ENCODE measurements at places on chromosomes 16 and 17. TPM values are rescaled to one million over a fixed set of nuclear protein-coding genes. Genes with fewer than 3 reads are reported as not detected.
A peak's percentile ranks its signal among the peaks of the same experiment; 100 is the strongest.

CCL8 gene
- total RNA-seq, result 3.1 TPM

DNA sequence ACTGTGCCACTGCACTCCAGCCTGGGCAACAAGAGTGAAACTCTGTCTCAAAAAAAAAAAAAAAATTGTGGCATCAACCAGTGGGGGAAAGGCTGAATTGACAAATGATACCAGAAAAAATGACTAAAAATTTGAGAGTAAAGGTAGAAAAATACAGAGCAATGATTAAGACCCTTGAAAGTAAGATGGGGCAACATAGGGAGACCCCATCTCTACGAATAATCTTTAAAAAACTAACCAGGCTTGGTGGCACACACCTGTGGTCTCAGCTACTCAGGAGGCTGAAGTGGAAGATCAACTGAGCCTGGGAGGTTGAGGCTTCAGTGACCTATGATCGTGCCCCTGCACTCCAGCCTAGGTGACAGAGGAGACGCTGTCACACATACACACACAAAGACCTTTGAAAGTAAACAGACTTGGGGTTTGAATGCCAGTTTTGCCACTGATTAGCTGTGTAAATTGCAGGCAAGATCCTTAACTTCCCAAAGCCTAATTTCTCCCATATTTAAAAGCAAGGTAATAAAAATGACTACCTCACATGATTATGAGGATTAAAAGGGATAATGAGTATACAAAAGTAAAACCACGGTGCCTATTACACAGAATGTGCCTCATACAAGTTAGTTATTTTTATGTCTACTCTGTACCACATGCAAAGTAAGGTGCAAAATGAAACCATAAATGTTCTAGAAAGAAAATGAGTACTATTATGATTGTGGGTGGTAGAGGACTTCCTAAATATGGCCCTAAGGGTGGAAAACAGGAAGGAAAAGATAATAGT, 21.7 kb upstream of the PAFAH1B1 start:
- DNase-seq, result no peak

DNA sequence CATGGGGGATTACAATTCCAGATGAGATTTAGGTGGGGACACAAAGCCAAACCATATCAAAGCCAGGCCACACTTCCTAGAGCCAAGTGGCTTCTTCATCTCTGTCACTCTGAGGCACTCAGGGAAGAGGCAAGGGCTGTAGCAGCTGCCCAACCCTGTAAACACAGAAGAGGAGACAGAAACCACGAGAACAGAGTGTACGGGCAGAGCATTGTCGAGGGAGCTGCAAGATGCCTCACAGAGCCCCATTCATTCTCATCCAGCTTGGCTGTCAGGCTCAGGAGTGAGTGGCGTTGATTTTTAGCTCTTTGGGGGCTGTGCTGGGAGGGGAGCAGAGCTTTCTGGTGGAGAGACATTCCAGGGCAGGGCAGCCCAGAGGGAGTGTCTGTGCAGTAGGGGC, 117.2 kb upstream of the SALL1 start:
- DNase-seq, result no peak

DNA sequence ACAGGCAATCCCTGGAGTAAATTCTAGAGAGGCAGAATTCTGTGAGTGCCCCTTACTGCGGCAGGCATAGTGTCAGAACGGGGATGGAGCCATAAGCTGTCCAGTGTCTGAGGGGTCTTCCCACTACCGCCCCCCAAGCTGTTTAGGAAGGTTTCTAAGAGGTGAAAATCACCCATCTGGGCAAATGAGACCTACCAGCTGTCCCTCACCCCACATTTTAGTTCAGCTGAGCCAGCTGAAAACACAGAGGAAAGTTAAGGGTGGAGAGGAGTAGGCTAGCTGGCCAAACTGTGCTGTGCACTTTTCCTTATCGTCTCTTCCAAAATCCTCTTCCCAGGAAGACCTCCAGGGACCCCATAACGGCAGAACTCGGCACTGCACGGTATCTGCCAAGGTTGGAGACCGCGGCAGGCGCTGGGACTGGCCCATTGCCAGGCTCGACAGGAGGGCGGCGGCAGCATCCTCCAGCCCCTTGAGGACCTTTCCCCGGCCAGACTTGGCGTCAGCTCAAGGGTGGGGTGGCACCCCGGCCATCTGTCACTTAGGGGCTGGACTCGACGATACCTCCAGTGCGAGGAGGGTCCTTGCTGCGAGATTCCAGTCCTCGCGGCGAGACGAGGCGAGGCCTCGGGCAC, 955 bp downstream of the ACLY start:
- DNase-seq, result peak; percentile 33
